Heart left ventricle (tissue), 16 donors: ENCODE measurements at places on chromosomes 12 and 14. TPM values are rescaled to one million over a fixed set of nuclear protein-coding genes. Genes with fewer than 3 reads are reported as not detected.

DNA sequence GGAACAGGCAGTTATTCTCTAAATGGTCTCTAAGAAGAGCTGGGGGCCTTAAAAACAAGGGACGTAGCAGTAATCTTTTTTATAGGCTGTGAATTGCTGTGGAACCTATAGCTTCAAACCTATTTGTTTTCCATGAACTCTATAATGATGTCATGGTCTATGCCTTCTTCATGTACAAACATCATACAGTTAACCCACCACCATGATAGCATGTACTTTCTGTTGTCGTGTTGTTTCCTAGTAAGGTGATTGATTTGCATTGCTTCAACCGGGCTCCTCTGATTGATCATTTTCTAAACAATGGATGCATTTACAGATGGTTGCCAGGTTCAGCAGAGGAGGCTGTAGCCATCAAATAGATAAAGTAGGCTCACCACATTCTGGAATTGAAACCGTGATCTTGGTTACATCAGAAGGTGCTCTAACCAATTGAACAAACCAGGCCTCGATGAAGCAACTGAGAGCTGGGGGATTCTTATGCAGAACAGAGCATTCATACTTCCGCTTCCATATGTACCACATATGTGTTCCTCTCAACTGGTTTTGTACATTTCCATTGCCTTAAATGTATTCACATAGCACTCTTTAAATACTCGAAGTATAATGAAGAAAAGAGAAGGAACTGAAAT lies 25.6 kb upstream of the PCNX1 start:
- no peak for DNase-seq

- DNase-seq = peak; percentile 73
Measured at GRCh38 chr14:23929822-23930294, 23.7 kb upstream of the DHRS4 start.

DNA sequence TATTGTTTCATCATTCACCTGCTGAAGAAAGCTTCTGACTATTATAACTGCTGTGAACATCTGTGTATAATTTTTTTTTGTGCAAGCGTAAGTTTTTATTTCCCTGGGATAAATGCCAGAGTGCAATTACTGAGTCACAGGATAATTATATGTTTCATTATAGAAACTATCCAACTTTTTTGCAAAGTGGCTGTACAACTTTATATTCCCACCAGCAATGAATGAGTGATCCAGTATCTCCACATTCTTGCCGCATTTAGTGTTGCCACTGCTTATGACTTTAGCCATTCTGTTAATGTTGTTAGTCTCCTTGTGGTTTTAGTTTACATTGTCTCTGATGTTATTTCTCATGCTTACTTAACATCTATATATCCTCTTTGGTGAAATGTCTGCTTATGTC lies 88.1 kb upstream of the CCDC175 start:
- no peak for DNase-seq

DNA sequence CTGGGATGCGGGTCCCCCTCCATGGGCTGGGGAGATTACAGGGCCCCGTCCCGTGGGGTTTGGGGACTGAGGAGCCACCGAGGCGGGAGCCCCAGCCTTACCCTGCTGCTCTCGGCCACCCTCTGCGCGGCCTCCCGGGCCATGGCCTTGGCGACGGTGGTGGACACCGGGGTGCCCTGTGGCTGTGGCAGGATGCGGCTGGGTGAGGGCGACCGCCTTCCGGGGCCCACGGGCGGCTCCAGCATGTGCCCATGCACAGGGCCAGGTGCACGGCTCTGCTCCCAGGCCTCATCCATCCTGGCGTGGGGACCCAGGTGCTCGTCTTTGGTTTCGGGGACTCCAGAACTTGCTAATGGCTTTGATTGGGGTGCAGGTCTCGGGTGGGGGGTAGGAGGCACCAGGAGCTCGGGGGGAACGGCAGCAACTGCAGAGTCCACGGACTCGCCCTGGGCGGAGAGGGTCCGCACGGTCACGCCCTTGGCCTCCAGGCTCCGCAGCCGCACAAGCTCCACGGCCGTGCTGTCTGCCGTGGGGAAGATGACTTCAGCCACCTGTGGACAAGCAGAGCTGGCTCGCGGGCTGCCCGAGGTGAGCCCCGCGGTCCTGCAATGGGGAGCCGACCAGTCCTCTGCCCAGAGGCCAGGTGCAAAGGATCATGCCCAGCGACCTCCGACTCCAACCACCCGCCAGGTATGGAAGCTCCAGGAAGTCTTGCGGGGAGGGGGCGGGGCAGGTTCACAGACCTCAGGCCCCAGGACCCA lies 99.2 kb downstream of the PIWIL1 start:
- DNase-seq = no peak

IL23A gene
- total RNA-seq = 0.69 TPM

DNA sequence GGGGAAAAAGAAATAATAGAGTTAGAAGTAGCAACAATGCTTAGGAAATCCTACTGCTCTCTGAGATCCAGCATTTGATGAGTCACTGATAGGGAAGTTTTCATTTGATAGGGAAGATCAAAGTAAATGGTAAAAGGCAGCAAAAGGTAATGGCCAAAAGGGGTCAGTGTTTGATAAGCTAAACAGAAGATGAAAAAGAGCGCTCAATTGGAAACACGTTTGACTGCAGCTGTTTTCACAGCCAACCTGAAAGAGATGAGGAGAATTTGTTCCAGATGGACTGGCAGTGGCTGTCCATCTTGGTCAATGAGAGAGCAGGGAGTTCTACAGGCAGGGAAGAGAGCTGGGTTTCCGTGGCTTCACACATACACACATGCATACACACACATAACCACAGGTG lies 264.2 kb downstream of the TMEM132C start:
- no peak for DNase-seq

ABCC9 gene
- 103 TPM for total RNA-seq

GRCh38 chr12:1655225-1655788 lies 26.3 kb downstream of the WNT5B start:
- DNase-seq = no peak
